ENCODE measurements at places on chromosomes 13 and 19. TPM values are rescaled to one million over a fixed set of nuclear protein-coding genes. Genes with fewer than 3 reads are reported as not detected.

DNA sequence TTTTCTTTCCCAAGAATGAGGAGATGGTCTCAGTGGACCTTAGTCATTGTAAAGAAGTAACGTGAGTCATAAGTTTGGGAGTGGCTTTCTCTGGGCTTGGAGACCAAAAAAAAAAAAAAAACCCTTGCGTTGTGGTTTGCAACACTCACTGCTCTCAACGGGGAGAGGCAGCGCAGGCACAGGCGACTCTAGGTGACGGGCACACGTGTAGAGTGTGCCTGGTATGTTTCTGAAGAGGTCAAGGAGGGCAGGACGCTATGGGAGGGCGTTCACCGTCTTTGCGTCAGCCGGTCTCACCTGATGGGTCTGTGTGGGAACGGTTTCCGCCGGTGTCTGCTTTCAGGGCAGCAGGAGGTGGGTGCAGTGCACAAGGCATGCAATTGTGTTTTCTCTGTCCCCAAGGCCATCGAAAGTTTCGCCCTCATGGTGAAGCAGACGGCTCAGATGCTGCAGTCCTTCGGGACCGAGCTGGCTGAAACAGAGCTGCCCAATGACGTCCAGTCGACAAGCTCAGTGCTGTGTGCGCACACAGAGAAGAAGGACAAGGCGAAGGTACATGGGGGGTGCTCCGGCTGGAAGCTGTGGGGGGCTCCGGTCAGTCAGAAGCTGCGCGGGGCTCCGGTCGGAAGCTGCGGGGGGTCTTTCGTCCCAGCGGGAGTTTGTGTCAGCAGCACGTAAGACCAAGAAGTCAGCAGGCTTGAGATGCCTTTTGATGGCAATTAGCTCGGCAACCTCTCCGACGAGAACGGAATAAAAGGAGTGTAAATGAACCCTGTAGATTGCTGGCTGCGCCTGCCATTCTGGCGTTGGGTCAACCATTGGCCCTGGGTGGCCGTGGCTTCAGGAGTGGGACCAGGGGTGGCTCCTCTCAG is 40.8 kb upstream of the F7 start:
- no peak for DNase-seq

DNA sequence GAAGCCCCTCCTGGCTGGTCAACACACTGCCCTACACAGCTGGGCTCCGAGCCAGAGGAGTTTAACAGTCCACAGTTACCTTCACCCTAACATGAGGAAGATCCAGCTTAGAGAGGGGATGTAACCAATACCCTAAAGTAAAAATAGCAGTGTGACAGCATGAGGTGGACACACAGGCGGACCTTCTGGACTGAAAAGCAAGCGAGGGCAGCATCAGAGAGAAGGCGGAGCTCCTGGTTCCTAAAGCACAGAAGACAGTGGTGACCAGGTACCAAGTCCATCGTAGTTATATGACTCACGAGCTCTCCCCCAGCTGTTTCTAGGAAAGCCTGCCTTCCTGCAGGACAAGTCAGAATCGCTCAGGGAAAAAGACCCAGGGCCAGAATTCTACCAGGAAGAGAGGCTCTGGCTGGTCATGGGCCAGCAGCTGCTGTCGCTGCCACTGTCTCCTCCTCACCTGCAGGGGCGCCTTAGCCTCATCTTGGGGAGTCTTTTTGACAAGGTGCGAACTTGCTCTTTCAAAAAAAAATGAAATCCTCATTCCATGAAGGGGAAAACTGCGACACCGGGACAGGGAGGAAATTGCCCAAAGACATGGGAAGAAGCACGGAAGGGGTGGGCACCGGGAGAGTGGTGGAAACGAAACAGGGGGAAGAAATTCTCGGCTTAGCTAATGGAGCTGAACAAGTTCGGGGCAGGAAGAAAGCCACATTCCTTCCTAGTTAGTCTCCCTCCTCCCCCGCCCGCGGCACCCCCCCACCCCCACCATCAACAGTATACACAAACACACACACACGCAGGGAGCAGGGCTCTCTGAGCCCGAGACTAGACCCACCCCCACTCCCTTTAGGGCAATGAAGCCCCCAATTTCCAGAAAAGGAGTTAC is 1.7 kb downstream of the ELL start:
- no peak for DNase-seq

GRCh38 chr19:11499890-11500420 is 5.7 kb downstream of the ZNF653 start:
- no peak for DNase-seq

DNA sequence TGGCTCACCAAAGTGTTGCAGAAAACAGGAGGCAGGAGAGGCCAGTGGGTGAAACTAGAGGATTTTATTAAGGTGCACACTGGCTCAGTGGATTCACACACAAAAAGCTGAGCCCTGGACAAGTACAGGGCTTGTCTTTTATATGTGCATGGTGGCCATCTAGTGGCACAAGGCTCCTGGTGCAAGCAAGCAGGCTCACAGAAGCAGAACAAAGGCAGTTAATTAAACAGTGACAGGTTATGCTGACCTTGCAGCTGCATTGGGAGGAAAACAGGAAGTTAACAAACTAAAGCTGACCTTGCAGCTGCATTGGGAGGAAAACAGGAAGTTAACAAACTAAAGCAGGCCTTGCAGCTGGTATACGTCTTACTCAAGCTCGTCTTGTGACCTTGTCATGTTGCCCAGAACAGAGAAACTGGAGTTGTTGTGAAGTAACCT is 65.3 kb upstream of the ZNF681 start:
- no peak for DNase-seq

- DNase-seq: no peak
Observed at GRCh38 chr19:15417699-15418098, 1.1 kb downstream of the AKAP8L start.

GRCh38 chr13:107119989-107120881 is 552.3 kb upstream of the ARGLU1 start:
- DNase-seq: no peak

DNA sequence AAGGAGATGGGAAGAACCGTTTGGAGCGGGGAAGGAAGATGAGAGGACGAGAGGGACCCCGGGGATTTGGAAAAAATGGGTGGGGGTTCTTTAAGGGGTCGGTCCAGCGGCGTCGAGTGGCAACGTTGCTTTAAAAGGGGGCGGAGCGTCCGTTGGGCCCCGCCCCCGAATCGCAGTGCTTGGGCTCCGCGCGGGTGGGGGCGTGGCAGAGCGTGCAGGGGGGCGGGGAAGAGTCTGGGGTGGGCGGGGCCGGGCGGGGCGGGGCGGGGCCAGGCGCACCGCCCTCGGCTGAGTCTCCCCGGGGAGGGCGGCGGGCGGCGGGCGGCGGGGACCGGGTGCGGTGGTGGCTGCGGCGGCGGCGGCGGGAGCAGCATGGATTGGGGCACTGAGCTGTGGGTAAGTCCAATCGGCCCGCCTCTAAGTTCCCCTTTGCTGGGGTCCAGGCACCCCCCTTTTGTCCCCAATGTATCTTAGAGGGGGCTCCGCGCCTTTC is at the start of gene TRIP10:
Gene TRIP10 (plus strand): TSS at position 291 of the 493 bp plus-strand sequence. CDS start 82 bp downstream, at position 373.
- no peak for DNase-seq

- DNase-seq: no peak
Observed at GRCh38 chr19:2392366-2392765, 32.3 kb downstream of the TMPRSS9 start.

GRCh38 chr19:33818411-33818810 is 21.7 kb downstream of the KCTD15 start:
- DNase-seq: no peak

GRCh38 chr13:85828094-85828684 is 29.0 kb upstream of the SLITRK6 start:
- no peak for DNase-seq

- DNase-seq: no peak
Observed at GRCh38 chr13:74336546-74336945, 202.3 kb upstream of the KLF12 start.

GRCh38 chr13:99050983-99051488 is 73.2 kb upstream of the DOCK9 start:
- DNase-seq: no peak

DNA sequence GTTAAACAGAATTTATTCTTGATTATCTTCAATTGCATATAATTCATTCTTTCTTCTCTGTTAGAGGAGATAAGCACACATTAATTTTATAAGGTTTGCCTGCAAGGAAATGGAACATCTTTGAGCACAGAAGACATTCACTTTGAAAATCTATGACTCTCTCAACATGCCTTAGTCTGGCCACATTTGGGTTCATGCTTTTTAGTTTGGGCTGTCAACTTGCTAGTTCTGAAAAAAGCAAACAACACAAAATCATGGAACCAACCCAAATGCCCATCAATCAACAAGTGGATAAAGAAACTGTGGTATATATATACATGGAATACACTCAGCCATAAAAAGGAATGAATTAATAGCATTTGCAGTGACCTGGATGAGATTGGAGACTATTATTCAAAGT is 71.5 kb downstream of the CYSLTR2 start:
- DNase-seq: peak; percentile 45

GRCh38 chr19:35223084-35223790 is 5.3 kb downstream of the FAM187B start:
- no peak for DNase-seq

DNA sequence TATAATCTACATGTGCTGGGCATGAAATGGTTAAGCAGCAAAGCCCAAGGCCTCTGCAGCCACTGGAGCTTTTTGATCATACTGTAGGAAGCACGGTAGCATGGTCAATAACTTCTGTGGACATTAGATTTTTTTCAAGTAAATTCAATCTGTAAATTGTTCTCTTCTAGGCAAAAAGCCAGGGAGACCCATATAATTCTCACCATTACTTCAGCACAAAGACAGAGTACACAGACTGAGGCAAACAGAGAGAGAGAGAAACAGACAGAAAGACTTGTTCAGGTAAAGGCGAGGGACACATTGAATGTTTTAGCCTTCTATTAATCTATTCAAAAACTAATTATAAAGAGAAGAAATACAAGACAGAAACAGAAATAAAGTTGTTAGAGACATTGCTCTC is 349.4 kb downstream of the RFC3 start:
- no peak for DNase-seq

- DNase-seq: no peak
Observed at GRCh38 chr13:46909042-46909441, 12.2 kb upstream of the HTR2A start.

DNA sequence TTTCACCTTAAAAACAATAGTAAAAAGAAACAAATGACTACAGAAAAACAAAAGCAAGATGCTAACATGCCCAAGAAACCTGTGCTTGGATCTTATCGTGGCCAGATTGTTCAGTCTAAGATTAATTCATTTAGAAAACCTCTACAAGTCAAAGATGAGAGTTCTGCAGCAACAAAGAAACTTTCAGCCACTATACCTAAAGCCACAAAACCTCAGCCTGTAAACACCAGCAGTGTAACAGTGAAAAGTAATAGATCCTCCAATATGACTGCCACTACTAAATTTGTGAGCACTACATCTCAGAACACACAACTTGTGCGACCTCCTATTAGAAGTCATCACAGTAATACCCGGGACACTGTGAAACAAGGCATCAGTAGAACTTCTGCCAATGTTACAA is 6.0 kb downstream of the CKAP2 start:
- no peak for DNase-seq

DNA sequence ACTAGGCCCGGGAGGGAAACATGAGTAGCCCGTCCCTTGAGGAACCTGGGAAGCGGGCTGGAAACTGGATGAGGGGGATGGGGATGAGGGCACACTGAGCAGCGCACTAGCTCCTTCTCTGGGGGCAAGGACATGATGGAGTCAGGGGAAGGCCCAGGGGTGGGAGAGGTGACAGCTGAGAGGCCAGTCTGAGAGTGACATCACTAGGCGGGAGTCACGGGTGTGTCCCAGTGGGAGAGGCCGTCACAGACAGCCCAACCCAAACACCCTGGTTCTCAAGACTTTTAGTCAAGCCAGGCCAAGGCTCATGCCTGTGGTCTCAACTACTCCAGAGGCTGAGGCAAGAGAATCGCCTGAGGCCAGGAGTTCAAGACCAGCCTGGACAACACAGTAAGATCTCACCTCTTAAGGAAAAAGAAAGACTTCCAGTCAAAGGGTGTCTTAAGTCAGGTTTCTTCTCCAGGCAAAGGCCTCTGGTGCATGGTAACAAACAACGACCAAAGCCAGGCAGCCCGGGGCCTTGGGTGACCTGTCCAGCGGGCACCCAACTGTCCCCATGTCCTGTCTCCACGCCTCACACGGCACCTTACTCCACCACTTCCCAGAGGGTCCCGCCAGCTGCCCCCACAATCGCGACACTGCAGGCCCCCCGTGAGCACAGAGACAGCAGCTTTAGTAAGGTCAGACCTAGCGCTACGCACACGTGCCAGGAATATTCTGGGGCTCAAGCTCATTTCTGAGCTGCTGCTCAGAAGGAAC is 25.5 kb upstream of the TIMM44 start:
- no peak for DNase-seq

DNA sequence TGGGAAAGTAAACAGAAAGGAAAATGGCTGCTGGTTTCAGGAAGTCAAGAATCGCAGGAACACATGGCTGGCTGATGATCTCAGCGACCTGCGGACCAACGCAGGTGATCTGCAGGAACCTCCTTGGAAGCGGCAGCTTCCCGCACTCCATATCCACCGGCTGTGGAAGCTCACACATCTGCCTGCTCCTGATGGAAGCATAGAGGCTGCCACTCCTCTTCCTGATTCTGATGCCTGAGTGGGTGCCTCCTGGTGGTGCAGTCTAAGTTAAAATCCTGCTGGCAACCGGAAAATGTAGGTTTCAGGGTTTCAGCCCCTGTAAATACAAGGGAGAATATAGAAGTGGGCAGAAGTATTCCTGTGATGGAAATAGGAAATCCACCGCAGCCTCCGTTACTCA is 75.5 kb downstream of the TNFSF13B start:
- no peak for DNase-seq

DNA sequence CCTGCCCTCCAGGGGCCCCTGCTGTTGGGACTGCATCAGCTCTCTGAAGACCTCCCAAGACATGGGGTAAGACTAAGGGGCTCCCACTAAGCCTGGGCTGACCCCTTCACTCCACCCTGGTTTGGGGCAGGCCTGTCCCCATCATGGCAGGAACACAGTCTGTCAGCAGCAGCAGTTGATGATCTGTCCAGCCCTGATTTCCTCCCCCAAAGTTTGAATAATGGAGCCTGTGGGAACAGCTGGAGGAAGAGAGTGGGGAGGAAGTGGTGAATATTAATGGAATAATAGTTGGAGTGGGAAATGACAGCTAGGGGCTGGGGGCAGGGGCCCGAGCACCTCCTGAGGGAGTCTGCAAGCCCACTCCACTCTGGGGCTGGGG is 1.3 kb upstream of the B3GNT8 start:
- no peak for DNase-seq

GRCh38 chr19:39380521-39381502 is 10.1 kb downstream of the PAF1 start:
- no peak for DNase-seq

GRCh38 chr19:48428670-48429069 is 17.1 kb upstream of the GRWD1 start:
- DNase-seq: no peak

GRCh38 chr19:44741841-44742329 is 6.6 kb upstream of the BCL3 start:
- DNase-seq: no peak

- DNase-seq: no peak
Observed at GRCh38 chr13:31056644-31057271, 104.9 kb downstream of the HSPH1 start.

GRCh38 chr13:19818223-19818842 is 35.6 kb upstream of the PSPC1 start:
- peak; percentile 43 for DNase-seq

GRCh38 chr13:113903912-113904311 is 40.0 kb upstream of the GAS6 start:
- DNase-seq: no peak

The URAD gene
- polyA plus RNA-seq: not detected

The FBN3 gene
- 44.3 TPM for polyA plus RNA-seq

The DAND5 gene
- 0.08 TPM for polyA plus RNA-seq

The TMEM59L gene
- 3.1 TPM for polyA plus RNA-seq

The ZSWIM9 gene
- polyA plus RNA-seq: 7.3 TPM

The ZNF540 gene
- polyA plus RNA-seq: 4.9 TPM

The AMER2 gene
- 0.32 TPM for polyA plus RNA-seq

The KRTDAP gene
- 0.50 TPM for polyA plus RNA-seq

The ELSPBP1 gene
- polyA plus RNA-seq: 0.46 TPM

The FXYD7 gene
- polyA plus RNA-seq: 1.5 TPM

The TTC9B gene
- 0.09 TPM for polyA plus RNA-seq

Data from left renal pelvis (tissue), 4 donors.